Esophagus muscularis mucosa (tissue), 4 donors: ENCODE measurements at places on chromosomes 5 and 9.

GRCh38 chr9:131737426-131737825 lies 2.5 kb downstream of the RAPGEF1 start:
- no peak for DNase-seq

DNA sequence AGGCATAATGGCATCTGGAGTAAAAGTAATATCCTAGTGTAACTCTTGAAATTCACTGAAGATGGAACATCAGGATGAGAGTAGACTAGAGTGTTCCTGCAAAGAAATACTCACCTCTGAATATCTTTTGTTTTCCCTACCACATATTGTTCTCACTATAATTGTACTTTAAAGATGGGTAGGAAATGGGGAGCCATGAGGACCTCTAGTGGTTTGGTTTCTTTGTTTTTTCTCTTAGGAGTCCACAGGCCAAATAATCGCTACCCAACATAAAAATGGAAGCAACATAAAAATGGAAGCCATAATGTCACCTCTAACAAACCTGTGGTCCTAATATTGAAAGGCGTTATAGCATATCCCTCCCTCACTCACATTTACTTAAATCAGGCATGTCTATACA lies 2375.8 kb downstream of the MAT2B start:
- DNase-seq: no peak

- DNase-seq: no peak
These were observed 91.1 kb upstream of the CEP78 start for GRCh38 chr9:78144663-78145377.

DNA sequence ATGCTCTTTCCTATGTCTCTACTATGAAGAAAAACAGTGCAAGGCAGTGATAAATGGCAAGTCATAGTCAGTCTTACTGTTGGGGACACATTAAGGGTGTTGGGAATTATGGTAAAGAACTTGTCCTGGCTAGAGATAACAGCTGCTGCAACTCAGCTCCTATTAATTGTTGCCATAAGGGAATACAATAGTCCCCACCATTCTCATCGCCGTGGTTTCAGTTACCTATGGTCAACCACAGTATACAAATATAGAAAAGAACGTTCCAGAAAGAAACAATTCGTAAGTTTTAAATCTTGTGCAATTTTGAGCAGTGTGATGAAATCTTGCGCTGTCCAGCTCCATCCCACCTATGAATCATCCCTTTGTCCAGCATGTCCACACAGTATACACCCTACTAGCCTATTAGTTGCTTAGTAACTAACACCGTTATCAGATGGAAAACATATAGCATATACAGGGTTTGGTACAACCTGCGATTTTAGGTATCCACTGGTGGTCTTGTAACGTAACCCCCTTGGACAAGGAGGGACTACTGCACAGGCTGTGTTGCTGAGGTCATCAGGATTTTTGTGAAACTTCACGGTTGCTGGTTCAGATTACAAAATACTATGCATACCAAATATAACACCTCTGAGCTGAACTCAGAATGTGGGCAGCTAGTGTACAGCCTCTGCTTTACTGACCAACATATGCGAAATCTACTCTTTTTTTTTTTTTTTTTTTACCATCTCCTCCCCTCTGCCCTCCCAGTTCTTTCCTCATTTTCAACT lies 53.5 kb downstream of the ZFR start:
- no peak for DNase-seq

DNA sequence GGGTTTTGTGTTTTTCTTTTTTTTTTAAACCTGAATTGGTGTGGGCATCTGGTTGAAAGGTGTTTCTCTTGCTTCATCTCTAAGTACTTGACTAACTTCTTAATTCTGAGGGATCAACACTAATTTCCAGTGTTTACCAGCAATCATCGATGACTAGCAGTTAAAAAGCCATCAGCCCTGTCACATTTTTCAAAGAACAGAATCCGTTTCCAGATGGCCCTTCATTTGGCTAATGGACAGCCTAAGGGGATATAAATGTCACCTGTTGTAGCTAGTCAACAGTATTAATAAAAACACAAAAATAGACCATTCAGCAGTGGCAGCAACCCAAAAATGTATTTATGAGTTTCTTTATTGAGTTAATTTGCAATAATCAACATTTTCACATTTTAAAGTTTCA lies 1076.5 kb downstream of the MAT2B start:
- DNase-seq: no peak

- DNase-seq: no peak
These were observed 21.1 kb upstream of the EEIG1 start for GRCh38 chr9:128001779-128002298.

GRCh38 chr9:124782661-124783574 lies 6.0 kb downstream of the OLFML2A start:
- peak; percentile 75 for DNase-seq

- no peak for DNase-seq
These were observed 1.1 kb downstream of the HRCT1 start for GRCh38 chr9:35906923-35907699.

GRCh38 chr9:73426269-73426668 lies 274.6 kb downstream of the ANXA1 start:
- no peak for DNase-seq

DNA sequence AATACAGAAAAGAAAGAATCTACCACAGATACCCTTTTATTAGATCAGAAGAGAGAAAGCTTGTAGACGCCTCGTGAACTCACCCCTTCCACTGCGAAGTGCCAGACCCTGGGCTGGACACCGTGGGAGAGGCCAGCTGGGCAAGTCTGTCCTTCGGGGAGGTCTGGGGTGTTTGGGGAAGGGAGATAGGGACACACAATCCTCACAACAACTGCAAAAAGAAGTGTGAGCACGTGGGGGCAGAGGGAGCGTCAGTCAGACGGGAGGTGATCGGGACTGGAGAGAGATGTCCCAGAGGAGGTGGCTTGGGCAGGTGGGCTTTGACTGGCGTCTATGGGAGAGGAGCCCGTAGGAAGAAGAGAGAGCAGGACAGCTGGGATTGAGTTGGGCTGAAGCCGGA lies 27.3 kb upstream of the GRHPR start:
- DNase-seq: no peak

- DNase-seq: no peak
These were observed 9.4 kb downstream of the CORO2A start for GRCh38 chr9:98182889-98183599.

DNA sequence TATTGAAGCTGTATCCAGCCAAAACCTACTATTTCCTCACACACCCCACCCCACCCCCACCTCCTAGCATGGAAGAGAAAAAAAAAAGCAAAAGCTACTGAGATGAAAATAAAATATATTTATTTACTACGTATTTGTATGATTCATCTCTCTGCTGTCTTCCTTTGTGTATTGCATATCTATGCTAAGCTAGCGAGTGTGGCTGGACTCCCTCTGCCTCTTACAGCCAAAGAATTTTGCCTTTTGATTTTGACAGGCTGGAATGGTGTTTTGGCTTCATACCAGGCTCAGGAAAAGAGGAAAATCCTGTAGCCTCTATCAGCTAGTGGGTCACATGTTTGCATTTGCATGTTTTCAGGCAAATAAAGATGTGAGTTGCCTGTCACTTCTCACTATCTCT lies 2.2 kb downstream of the ABLIM3 start:
- no peak for DNase-seq

- peak; percentile 53 for DNase-seq
These were observed at the start of gene SMIM32 for GRCh38 chr5:136192526-136193321. SMIM32 (minus strand) TSS chr5:136193162; CDS start chr5:136192524, 638 bp downstream.
